ENCODE measurements at places on chromosomes 2 and 18.

DNA sequence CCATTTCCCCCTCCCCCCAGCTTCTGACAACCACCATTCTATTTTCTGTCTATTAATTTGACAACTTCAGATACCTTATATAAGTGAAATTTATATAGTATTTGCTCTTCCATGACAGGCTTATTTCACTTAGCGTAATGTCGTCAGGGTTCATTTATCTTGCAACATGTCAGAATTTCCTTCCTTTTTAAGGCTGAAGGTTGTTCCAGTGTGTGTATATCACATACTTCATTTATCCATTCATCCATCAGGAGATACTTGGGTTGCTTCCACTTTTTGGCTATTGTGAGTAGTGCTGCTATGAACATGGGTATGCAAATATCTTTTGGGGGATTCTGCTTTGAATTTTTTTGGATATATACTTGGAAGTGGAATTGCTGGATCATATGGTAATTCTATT lies 7.4 kb downstream of the BCL2L11 start:
- DNase-seq: no peak

GRCh38 chr2:19818039-19818438 lies 83.7 kb downstream of the TTC32 start:
- no peak for DNase-seq

DNA sequence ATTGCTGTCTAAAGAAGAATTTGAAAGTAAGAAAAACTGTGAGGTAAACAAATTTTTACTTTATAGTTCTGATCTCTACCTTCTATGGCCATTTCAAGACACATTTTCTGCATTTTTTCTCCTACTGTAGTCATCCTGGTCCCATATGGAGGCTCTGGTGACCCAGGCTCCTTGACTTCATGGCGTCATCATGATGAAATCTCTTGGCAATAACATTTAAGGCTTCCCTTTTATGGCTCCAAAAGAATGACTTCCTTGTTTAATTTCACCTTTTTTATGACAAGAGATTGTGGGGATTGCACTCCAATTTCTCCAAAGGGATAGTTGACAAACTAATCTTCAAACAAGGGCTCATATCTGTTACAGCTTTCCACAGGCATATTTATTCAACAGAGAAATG lies 143.0 kb upstream of the SCN7A start:
- DNase-seq: no peak

DNA sequence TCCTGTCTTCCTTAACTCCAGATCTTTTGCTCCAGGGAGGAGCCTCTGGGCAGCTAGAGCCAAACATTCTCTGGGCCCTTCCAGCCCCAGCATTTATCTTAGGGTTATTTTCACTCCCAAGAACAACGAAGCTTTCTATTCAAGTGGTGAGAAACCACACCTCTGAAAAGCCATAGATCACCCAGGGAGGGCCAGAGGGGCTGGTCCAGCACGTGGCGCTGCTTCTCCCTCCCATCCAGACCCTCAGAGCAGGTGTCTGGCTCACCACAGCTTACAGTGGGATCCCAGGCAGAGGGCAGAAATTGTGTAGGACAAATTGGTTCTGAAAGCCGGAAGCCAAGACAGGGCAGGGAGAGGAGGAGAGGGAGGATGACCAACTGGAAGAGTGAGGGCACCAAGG lies 74.0 kb upstream of the PKDCC start:
- DNase-seq: no peak

- DNase-seq: no peak
Observed at GRCh38 chr18:67410075-67411070, 106.1 kb downstream of the DSEL start.

DNA sequence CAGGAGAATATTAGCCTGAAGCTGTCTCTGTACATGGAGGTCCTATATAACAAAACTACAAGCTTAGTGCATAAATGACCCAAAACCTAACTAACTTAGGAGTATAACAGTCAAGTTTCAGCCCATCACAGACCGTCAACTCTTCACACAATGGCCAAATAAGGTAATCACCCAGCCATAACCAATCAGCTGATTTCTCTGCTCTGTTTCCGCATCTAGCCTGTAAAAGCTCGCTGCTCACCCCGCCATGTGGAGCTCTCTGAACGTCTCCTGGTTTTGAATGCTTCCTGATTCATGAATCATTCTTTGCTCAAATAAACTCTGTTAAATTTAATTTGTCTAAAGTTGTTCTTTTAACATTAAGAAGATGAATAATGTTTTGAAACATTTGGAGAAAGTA lies 593.6 kb downstream of the TMX3 start:
- DNase-seq: no peak
